ENCODE measurements at places on chromosomes 3 and 15.

- DNase-seq = no peak
Measured at GRCh38 chr3:182309120-182309519, 484.2 kb upstream of the ATP11B start.

DNA sequence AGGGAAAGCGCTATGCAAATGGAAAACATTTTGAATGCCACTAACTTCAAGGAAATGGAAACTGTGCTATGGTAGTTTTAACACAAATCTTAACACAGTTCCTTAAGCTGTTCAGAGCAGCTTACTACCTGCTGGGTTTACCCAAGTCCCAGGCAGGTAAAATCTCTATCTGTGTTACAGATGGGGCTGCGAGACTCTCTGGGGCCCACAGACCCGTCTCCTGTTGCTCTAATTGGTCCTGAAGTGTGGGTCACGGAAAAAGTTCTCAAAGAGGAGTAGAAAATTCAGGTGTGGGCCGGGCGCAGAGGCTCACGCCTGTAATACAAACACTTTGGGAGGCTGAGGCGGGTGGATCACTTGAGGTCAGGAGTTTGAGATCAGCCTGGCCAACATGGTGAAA, 16.9 kb upstream of the ZFYVE19 start:
- DNase-seq = no peak

GRCh38 chr3:51706788-51707731, at the start of gene GRM2:
GRM2 (plus strand) TSS chr3:51707068; CDS start chr3:51708984, 1,916 bp downstream.
- DNase-seq = peak; percentile 15

- DNase-seq = no peak
Measured at GRCh38 chr3:194474675-194475074, 12.1 kb downstream of the ATP13A3 start.

GRCh38 chr3:37100411-37100810, 74.0 kb downstream of the LRRFIP2 start:
- DNase-seq = no peak

DNA sequence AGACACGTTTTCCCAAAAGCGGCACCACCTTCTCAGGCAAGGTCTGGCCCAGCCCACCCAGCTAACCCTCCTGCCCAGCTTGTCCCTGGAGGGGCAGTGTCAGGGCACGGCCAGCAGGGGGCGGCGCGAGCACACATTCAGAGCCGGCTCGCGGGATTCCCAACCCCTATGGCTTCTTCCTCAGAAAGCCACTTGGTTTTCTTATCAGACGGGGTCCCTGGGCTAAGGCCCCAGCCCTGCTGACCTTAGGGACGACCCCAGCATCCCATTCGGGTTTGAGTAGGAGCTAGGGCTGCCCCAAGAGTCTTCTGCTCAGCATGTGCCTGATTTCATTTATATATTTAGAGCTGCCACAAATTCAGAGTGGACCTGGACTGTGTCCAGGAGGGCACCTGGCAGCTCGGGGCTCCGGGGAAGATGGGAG, 14.5 kb downstream of the RLBP1 start:
- peak; percentile 55 for DNase-seq

DNA sequence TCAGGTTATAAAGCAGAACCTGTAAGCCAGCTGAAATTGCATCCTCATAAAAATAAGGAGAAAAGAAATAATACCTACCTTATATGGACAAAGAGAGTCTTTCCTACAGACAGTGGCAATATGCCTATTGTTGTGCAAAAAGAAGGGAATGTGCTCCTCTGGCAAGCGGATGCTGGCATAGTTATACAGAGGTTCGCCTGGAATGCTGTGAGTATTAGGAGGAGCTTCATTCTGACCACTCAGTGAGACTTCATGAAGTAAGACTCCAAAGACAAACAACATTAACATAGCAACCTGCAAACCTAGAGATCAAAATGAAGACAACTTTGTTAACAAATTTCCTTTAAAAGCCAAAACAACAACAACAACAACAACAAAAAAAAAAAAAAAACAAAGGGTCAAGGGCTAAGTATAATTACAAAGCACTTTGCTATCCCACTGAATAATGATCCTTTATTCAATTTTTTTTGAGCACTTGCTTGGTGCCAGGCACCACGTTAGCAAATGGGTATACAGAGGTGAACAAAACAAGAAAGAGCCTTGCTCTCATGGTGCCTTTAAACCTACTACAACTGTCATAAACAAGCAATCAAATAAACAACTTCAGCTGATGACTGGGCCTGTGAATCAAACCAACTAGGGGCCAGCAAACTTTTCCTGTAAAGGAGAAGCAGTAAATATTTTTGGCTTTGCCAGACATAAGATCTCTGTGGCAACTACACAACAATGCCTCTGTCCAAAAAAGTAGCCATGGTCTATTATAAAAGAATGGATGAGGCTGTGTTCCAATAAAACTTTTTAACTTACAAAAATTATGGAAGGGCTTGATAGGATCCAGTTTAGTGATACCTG, 3.7 kb downstream of the EOGT start:
- DNase-seq = no peak

DNA sequence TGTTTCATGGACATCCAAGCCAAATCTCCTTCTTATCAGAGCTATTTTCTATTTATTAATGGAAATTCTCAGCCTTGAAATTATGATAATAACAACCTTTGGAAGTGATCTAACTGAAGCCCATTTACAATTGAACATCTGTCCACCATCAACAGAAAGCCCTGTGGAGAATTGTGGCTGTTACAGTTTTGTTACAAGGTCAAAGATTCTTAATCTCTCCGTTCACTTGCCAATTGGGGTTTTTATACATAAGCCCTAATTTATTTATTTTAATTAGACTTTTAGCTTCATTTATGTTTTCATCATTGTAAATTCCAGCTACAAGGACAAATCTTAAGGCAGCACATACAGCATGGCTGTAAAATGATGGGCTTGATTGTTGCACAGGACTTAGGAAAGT, 3.3 kb downstream of the CERS3 start:
- no peak for DNase-seq

- DNase-seq = no peak
Measured at GRCh38 chr3:79067734-79068133, 700.1 kb downstream of the ROBO1 start.
